ENCODE measurements at places on chromosomes 12 and 14. TPM values are rescaled to one million over a fixed set of nuclear protein-coding genes. Genes with fewer than 3 reads are reported as not detected.

Gene CELA1
- total RNA-seq = not detected

Gene MDM2
- total RNA-seq = 49.2 TPM

Gene OR10AD1
- total RNA-seq = not detected

Gene CORO1C
- 39.2 TPM for total RNA-seq

Gene SERPINA9
- not detected for total RNA-seq

Gene IGF1
- total RNA-seq = 37.3 TPM

Gene TAS2R42
- not detected for total RNA-seq

Gene KRT83
- not detected for total RNA-seq

Gene PGF
- total RNA-seq = 2.8 TPM

Gene FAM181A
- total RNA-seq = not detected

Gene CLEC7A
- 1.2 TPM for total RNA-seq

Gene AKAP3
- total RNA-seq = 1.6 TPM

Gene ZNF385A
- 3.3 TPM for total RNA-seq

Gene GALNT6
- total RNA-seq = 1.7 TPM

- no peak for DNase-seq
Observed at GRCh38 chr14:22544881-22545420, 44.1 kb downstream of the DAD1 start.

DNA sequence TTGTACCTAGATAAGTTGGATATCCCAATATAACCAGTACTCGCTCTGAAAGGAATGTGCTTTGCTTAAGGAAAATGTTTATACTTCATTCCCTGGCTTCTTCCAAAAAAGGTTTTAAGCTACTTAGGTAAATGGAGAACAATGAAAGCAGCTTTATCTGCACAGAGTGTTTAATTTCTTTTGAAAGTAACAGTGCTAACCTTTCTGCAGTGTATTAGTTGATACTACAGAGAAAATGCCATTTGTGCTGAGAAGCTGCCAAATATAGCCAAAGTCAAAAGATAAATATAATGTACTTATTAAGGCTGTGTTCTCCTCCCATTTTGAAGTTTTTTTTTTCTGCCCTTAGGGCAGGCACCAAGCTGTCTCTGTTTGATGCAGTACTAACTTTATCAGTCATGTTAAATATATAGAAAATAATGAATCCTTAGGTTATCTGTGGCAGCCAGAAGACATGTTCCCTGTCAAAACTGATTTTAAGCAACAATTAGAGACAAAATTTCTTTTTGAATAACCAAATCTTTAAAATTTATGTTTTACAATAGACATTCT lies 145.4 kb upstream of the KITLG start:
- no peak for DNase-seq

- no peak for DNase-seq
Observed at GRCh38 chr14:89401761-89402160, 15.3 kb downstream of the FOXN3 start.

GRCh38 chr12:97169889-97170567 lies 263.0 kb downstream of the NEDD1 start:
- DNase-seq = no peak

GRCh38 chr12:9731797-9732196 lies 1.1 kb downstream of the CLECL1 start:
- DNase-seq = no peak

DNA sequence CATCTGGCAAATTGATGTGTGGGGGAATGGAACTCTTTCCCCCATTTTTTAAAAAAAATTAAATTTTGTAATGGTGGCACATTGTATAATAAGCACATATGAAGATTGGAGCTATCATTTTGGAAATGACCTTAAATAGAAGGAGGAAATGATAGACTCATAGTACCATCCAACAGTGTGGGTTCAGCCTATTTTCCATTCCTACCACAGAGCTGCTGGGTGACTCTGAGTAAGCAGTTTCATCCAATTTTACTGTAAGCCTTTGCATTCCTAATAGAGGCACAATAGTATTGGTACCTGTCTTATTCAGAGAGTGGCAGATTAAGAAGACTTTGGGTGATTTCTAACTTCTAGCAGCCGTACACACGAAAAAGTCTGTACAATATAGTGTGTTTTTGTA lies 304.5 kb downstream of the RAD51B start:
- no peak for DNase-seq

GRCh38 chr12:81896771-81897170 lies 137.6 kb upstream of the PPFIA2 start:
- DNase-seq = no peak

- no peak for DNase-seq
Observed at GRCh38 chr14:97395068-97395467, 597.9 kb downstream of the VRK1 start.

GRCh38 chr14:38987781-38988180 lies 115.3 kb downstream of the SEC23A start:
- DNase-seq = no peak

DNA sequence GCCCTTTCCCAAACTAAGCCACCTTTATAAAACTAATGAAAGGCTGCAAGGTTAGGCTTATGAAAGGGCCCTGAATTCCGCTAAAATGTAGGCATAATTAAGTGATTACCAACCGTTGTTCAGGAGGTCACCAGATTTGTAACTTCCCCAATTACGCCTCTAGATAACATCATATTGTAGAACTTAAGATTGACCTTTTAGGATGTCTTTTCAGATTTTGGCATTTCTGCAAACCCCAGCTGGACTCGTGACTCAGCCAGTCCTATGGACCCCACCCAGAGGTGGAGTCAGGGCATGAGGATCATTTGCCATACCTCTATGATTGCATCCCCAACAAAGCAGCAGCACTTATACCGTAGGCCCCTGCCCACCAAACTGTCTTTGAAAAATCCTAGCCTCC lies 3.7 kb upstream of the LPCAT3 start:
- no peak for DNase-seq

DNA sequence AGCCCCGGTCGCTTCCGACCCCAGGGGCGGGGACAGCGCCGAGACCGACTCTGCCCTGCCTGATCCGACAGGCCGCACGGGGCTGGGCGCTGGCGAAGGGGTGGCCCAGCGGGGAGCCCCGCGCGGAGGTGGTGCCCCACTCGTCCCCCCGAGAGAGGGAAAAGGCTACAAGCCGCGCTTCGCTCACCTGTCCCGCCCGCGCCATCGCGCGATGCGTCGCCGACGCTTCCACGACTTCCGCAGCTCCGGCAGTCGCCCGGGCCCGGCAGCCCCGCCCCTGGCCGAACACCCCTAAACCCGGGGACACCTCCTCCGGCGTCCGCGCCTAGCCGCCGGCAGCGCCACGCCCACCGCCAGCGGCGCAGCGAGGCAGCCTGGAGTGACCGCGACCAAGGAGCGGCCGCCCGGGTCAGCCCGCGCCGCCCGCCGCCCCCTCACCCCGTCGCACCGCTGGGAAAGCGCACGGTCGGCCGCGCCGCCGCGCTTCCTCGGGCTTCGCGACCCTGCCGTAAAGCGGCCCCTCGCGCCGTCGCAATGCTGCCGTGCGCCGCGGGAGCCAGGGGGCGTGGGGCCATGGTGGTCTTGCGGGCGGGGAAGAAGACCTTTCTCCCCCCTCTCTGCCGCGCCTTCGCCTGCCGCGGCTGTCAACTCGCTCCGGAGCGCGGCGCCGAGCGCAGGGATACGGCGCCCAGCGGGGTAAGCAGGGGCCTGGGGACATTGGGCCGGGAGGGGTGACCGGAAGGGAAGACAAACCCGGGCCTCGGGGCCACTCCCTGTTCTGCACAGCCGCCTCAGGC lies at the start of the genes BAG5 and COA8:
BAG5 (minus strand) TSS at position 229 of the 797 bp plus-strand sequence. CDS start 1,493 bp downstream, outside the sequence.
COA8 (plus strand) TSS at position 532 of the 797 bp plus-strand sequence; CDS start at position 574, 42 bp downstream.
- DNase-seq = peak; percentile 89

- peak; percentile 89 for DNase-seq
Observed at GRCh38 chr12:131007031-131007739, 53.5 kb downstream of the ADGRD1 start.

DNA sequence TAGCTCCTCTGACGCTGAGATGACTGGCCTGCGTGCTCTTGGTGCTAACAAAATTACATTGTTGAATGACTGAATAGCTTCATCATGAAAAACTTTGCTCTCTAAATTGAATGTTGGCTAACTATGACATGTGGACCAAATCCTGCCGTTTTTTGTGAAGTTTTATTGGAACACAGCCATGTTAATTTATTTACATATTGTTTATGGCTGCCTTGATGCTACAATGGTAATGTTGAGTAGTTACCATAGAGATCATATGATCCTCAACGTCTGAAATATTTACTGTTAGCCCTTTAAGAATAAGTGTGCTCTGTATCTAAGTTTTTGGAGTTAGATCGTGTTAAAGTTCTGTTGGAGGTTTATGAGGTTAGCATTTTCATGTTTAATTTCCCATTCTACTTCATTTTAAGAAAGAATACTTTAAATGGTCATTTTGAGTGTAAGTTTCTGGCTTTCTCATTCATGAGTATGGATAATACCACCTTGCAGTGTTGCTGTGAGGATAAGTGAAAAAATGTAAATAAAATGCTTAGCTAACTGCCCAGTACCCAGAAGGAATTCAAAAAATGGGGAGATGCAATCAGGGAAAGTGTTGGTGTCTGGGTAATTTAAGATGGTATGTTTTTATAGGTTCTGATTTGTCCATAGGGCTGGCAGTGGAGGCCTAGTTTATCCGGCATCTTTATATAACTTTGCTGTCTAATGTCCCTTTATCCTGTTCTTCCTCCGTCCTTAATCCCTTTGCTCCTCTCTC lies 35.3 kb downstream of the NUBPL start:
- DNase-seq = no peak

DNA sequence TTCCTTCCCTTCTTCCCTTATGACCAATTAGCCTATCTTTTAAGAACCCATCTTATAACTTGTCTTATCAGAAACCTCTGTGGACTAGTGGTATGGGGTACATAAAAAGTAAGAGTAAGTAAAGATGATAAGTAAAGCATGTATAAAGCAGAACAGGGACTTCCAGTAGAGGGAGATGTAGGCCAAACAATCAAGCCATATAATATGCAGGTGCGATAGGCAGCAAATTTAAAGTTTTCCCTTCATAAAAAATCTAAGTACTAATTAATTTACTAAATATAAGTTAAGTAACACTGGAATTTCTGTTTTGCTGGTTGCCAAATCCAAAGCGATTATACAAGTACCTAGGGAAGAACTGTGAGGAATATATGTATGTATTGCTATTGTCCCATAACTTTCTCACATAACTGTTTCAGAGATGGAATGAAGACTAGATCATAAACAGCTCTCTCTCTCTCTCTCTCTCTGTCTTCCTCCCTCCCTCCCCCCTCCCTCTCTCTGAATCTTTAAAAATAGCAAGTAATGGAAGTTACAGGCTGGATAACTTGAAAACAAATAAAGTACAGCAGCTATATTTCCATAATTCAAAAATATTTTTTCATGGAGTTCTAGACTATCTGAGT lies 25.7 kb downstream of the METTL25 start:
- no peak for DNase-seq

DNA sequence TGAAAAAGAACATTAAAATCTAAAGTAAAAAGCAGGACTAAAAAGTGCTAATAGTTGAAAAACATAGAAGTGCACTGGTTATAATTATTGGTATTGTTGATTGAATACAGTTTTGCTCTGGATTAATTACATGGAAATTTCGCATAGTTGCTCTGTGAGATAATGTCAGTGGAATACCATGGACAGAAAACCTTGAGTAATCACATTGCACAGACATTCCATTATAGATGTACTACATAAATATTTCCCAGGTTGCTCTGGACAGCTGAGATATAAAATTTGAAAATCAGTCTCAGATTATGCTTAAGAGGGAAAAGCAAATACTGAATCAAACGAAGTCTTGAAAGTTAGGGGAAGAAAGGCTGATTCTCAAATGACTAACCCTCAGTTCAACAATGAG lies 439.3 kb upstream of the FLRT2 start:
- DNase-seq = no peak

GRCh38 chr12:79370021-79370420 lies 320.7 kb downstream of the PAWR start:
- no peak for DNase-seq

GRCh38 chr12:99287136-99287535 lies 360.4 kb upstream of the GARIN6 start:
- no peak for DNase-seq

DNA sequence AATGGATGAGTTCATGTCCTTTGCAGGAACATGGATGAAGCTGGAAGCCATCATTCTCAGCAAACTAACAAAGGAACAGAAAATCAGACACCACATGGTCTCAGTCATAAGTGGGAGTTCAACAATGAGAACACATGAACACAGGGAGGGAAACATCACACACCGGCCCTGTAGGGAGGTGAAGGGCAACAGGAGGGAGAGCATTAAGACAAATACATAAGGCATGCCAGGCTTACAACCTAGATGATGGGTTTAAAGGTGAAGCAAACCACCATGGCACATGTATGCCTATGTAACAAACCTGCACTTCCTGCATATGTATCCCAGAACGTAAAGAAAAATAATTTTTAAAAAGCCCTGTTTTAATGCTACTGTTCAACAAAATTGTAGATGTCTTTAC lies 914.2 kb upstream of the ATXN7L3B start:
- DNase-seq = no peak

DNA sequence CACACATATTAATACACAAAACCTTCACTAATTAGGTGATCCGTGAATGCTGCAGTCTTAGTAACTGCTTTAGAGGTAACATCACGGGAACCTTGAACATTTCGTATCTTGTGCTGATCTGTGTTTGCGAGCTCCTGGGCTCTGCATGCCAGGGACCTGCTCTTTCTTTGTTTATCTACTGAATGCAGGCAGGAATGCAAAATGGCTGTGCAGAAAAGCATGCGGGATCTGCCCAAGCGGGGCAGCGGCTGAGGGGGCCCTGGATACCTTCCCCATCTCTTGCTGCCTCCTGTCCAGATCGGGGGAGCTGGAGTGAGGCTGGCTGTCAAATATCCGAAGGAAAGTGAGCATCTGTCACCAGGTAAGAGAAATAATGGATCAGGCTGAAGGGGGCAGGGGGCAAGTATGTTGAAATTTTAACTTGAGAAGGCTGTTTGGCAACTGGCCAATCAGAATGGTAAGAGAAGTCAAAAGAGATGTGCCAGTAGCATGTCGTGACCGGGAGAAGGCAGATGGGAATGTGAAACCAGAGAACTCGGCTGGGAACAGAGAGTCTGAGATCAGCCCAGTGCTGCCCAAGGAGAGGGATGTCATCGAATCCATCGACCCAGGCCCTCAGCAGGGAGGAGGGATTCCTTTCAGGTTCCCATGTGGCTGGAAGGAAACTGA lies 191.4 kb downstream of the TTC7B start:
- DNase-seq = no peak

DNA sequence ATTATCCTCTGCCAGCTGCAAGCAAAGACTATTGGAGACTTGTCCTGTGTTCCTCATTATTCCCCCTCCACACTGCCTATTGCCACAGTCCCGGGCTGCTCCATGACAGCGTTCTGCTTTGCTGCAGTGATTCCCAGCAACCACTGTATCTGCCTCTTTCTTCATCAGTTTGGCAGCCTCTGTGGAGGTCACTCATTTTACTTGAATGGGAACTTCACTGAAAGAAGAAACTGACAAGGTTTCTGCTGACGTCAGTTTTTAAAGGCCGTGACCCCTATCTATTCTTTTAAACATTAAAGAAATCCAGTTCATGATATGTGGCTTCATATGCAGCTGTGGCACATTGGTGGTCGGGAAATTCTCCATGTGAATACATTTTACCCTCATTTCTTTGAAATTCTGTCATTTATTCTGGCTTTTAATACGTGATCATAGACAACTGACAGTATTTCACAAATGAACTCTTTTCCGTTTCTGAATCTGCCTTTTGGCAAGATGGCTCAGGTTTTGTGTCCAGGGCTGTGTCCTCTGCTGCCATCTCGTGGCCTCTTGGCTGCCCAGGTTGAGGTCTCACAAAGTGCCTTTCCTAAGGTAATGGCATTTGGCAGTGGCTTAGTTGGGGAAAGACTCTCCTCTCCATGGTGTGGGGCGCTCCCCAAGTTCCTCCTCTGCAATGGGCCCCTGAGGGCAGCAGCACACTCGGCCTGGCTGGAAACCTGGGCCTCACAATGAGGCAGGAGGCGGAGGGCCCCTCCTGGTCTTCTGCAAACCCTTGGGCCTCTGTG lies 5.8 kb downstream of the TMEM253 start:
- peak; percentile 90 for DNase-seq

GRCh38 chr12:77070800-77071449 lies 5.6 kb upstream of the E2F7 start:
- no peak for DNase-seq

All from left lobe of liver (tissue), 2 donors.